ENCODE measurements at places on chromosomes 5 and 9.

GRCh38 chr5:142820447-142820846 lies 50.3 kb downstream of the ARHGAP26 start:
- no peak for DNase-seq

DNA sequence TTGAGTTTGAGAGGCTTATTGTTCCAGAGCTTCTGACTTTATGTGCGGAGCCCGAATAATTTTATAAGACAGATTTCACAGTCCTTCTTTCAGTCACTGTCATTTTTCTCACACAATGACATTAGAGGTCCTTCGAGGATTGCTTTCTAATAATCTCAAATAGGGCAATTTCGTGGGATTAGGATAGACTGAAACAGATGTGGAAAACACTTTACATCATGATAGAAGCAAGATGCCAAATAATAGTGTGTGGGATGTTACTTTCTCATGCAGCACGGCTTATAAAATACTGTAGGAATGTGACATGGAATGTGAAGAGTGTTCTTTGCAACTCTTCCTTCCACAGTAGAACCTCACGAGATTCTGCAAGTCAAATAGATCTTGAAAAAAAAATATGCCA lies 451.3 kb downstream of the SEMA5A start:
- DNase-seq, result no peak

DNA sequence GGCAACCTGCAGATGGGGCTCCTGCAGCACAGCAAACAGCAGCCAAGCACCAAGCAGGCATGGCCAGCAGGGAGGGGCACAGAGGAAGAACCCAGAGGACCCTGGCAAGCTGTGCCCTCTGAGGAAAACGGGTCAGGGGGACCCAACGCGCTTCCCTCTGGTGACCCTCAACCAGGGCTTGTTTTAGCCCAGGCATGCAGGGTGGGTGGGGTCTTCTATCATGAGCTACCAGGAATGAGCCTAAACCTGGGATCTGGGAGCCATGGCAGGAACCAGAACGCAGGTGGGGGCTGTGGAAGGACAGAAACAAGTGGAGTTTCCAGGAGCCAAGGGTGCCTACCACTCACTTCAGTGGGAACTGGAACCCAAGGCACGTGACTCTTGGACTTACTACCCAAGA lies 20.9 kb downstream of the IPPK start:
- DNase-seq, result no peak

GRCh38 chr5:173853370-173854131 lies 34.6 kb upstream of the CPEB4 start:
- DNase-seq, result no peak

DNA sequence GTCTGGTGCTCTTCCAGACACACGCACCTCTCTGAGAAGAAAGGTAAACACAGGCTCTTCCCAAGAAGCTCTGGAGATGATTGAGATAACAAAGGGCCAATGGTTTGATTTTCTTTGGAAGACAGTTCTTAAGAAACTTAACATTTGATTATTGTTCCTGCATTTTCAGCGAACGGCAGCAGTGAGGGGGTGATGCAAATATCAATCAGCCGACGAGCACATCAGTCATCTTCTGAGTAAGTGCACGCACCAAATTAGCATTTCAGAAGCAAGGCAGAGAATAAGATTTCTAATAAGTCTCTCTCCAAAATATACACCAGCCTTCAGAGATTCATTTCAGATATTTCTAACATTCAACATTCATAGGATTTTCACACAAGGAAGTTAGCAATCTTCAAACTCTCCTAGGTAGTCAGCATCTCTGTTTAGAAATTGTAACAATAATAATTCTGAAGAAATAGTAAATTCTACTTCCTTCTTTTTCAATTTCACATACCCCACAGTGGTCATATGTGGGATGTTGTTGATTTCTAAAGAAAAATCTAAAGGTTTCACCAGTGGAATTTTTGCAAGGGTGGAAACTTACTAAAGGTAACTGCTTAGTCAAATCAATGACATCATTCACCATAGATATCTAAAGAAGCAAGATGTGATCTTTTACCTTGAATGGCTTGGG lies 250.3 kb downstream of the SEC61B start:
- no peak for DNase-seq

GRCh38 chr5:10499776-10500175 lies 58.1 kb downstream of the ROPN1L start:
- no peak for DNase-seq

DNA sequence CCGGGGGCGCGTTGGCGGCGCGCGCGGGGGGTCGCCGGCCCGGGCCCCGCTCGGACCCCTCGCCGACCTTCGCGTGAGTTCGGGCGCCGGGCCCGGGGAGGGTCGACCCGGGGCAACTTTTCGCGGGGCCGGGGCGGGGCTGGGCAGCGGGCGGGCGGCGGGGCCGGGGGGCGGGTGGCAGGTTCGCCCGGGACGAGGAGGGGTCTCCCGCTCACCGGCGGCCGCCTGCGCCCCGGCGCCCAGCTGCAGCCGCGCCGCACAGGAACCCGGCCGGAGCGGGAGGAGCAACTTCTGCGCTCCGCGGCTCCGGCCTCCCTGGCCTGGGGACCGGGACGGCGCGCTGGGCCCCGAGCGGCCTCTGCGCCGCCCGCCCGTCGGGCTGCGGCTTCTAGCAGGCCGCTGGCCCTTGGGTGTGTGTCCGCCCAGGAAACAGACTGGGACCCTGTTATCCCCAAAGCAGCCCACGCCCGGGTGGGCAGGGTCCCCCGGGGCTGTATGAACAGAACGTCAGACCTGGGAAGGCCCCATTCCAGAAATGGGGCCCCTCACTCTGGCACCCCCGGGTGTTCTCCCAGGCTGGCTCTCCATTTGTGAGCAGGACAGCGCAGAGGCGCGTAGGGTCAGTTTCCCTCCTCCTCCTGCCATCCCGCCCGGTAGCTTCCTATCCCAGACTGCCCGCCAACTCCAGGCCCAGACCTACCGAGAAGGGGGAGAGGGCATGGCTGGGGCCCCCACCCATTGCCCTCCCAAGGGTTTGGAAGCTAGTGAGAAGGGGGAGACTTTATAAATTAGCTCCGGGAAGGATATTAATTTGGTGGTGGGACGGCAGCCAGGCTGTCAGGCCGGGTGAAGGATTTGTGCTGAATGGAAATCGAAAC lies 708 bp downstream of the RXRA start:
- DNase-seq, result no peak

GRCh38 chr5:177113566-177114424 lies 19.8 kb upstream of the NSD1 start:
- peak; percentile 37 for DNase-seq

- no peak for DNase-seq
These were observed 563.0 kb upstream of the KLF4 start for GRCh38 chr9:108052431-108053080.

DNA sequence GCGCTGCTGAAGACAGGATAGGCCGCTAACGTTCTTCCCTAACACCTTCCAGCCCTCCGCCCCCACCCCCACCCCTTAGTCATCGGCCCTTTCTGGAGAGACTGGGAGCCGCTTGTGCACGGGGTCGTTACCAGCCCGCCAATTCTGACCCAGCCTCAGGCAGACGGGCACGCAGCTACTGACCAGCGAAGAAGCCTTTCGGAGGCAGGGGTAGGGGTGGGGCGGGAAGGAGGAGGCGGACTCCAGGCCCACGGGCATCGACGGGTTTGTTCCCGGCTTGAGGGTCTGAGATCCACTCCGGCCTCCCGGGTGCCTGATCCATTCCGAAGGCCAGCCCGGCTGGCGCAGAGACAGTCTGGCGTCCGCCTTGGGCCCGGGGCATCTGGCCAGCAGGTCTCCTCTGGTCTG lies 729 bp upstream of the HAND1 start:
- DNase-seq, result no peak

GRCh38 chr9:4781408-4781807 lies 11.3 kb upstream of the RCL1 start:
- DNase-seq, result no peak

DNA sequence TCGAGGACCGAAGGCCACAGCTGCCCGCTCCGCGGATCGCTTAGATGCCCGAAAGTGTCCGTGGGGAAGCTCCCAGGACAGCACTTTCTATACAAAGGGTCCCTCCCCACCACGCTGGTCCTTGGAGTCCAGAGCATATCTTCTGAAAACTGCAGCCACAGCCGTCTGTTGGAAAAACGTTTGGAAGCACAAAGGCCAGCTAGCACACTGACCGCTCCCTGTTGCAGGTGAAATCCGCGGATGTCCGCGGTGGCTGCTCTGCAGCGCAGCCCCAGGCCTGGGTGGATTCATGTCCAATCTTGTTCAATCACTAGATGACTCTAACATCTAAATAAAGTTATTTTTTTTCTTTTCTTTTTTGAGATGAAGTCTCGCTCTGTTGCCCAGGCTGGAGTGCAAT lies 32.8 kb upstream of the FANCC start:
- no peak for DNase-seq

GRCh38 chr5:158845941-158846340 lies 253.8 kb downstream of the EBF1 start:
- no peak for DNase-seq

DNA sequence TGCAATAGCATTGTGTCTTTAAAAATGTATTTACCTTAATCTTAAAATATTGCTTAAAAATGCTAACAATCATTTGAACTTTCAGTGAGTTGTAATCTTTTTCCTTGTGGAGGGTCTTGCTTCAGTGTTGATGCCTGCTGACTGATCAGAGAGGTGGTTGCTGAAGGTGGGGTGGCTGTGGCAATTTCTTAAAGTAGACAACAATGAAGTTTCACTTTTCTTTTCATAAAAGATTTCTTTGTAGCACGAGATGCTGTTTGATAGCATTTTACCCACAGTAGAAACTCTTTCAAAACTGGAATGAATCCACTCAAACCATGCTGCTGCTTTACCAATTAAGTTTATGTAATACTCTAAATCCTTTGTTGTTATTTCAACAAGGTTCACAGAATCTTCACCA lies 50.8 kb downstream of the NR3C1 start:
- DNase-seq, result no peak

GRCh38 chr5:133366438-133366837 lies 245.9 kb downstream of the FSTL4 start:
- DNase-seq, result no peak

- no peak for DNase-seq
These were observed 135.1 kb downstream of the CD180 start for GRCh38 chr5:67061511-67061910.

DNA sequence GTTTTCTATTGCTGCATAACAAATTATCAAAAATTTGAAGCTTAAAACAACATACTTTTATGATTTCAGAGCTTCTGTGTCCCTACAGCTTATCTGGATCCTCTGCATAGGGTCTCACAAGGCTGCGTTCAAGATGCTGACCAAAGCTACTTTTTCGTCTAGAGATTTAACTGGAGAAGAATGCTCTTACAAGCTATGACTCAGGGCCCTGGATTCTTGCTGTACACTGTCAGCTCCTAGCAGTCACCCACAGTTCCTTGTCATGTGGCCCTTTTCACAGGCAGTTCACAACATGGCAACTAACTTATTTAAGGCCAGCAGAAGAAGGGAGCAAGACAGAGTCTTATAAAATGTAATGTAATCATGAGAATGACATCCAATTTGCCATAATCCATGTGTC lies 70.8 kb upstream of the FAM174A start:
- no peak for DNase-seq

DNA sequence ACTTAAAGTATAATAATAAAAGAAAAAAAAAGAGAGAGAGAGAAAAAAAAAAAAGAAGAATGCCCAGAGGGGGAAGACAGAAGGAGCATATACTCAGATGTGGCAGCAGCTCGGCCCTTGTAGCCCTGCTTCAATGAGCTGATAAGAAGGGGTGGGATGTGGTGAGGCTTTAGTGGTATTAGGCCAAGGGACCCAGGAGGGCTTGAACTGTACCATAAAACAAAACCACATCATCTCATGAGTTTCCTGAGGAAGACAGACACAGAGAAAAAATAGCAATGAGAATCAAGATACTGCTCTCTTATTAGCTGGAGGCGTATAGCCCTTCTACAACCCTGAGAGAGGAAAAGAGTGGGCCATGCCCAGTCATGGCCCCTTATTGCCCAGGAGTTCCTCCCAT lies 72.8 kb downstream of the SLC1A1 start:
- DNase-seq, result no peak

- no peak for DNase-seq
These were observed 85.4 kb upstream of the PLPP1 start for GRCh38 chr5:55620009-55620765.

DNA sequence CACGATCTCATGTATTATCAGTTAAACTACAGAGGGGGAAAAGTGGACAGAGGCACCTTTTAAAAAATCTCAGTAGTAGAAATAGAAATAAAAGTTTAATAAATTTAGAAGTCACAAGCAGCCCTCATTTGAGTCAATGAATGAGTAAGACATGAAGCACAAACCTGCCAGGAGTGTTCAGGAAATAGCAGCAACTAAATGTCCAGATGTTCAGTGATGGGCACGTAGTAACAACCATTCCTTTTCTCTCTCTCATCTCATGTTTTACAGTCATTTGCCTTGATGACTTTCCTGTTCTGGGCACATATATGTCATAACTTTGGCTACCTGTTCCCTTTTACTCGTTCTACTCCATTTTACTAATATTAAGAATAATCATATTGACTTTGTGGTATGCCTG lies 17.7 kb downstream of the ISOC1 start:
- no peak for DNase-seq

- DNase-seq, result no peak
These were observed 108.2 kb upstream of the KLF4 start for GRCh38 chr9:107597743-107598217.

- DNase-seq, result no peak
These were observed 12.6 kb upstream of the ANKH start for GRCh38 chr5:14884062-14884612.

- no peak for DNase-seq
These were observed 1.9 kb upstream of the ANKRD18A start for GRCh38 chr9:38622288-38622674.

DNA sequence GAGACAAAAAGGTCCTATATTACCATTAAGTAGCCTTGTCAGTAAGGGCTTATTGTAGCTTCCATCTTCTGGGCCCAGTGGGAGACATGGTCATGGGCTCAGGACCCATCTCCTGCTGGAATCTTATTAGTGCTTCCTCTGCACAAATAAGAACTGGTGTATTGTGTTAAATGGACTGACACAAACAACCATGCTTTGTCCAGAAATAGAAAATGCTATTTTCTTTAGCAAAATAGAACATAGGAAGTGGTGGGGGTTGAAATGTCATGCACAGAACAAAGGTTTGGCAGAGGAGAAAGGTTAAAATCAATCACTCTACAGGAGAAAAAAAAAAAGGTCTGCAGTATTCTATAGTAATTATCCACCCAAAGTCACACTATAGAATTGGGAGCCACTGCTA lies 252.2 kb downstream of the ELAVL2 start:
- DNase-seq, result no peak

DNA sequence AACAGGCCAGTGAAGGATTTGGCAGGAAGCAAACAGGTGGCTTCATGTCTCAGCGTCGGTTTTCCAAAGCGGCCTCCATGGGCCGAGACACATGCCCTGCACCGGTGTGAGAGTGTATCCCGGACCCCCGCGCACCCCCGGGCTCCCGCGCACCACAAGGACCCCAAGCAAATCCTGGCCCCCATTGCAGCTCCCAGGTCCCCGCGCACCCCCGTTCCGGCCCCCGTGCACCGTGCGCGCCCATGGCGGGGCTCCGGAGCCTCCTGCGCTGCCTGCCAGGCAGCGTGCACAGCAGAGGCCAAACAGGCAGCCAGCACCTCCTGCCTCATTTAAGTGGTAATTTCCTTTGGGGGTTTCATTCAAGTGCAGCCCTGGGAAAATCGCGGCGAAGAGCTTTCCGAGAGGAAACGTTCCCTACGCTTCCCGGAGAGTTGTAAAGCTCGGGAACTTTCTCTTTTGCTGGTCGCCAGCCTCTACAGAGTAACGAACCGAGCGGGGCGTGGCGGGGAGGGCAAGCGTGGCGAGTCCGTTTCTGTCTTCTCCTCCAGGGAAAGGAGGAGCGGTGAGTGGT lies 145.5 kb upstream of the SLC24A2 start:
- no peak for DNase-seq
